ENCODE measurements at places on chromosomes 12 and 14.

DNA sequence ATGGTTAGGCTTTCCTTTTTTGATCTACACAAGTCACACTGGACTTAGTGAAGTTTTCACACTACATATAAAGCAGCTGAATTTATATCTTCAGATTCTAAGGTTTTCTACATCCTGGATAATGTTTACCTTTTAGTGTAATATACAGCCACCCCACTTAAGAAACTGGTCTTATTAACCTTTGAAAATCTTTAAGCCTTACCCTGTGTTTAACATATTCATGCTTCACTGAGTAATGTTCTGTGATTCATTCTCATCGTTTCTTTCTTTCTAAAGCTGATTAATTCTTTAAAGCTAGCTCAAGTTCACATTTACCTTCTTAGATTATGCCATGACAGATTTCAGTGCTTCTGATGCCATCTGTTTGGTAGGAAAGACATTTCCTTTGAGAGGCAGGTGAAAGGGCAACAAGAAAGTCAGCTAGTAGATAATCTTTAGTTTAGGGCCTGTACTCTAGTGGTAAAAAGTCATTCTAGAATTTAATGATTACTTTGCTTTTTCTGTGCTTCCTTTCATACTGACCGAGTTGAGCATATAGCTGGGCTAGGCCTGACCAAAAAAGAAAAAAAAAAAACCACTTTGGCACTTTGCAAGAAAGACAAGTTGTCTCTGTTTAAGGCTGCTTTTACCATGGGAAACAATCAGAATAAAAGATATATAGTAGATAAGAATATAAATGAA lies 690.9 kb upstream of the FBXO33 start:
- no peak for DNase-seq

GRCh38 chr12:25436206-25437030 lies 116.7 kb downstream of the LMNTD1 start:
- peak; percentile 64 for DNase-seq

- DNase-seq = peak; percentile 40
Observed at GRCh38 chr12:122980183-122981035, at the start of gene ARL6IP4. ARL6IP4 (plus strand) TSS chr12:122980681; CDS start chr12:122981140, 459 bp downstream.

DNA sequence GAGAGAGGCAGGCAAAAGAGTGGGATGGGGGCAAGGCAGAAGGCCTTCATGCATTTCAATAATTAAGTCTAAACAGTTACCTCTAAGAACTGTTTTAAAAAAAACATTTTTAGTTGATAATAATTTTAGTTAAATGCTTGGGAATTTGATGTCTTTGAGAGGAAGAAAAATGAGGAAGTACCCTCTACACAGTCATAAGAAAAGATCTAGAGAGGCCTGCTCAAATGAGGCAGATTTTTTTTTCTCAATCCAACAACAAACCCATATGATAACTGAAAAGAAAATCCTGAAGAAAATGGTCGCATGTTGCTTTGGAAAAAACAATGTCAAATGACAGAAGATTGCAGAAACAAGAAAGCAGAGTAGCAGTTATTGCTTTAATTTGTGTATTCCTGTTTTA lies 25.6 kb downstream of the SINHCAF start:
- DNase-seq = no peak

DNA sequence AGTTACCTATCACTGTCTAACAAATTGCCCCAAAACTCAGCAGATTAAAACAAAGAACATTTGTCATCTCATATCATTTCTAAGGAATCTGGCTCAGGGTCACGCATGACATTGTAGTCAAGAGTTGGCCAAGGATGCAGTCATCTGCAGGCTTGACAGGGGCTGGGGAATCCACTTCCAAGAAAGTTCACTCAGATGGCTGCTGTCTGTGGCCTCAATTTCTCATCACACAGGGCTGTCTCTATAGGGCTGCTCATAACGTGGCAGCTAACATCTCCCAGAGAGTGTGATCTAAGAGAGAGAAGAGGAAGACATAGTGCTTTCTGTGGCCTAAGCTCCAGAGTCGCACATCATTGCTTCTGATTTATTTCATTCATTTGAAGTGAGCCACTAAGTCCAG lies 17.0 kb upstream of the IL22 start:
- DNase-seq = no peak

GRCh38 chr12:84825149-84825548 lies 87.5 kb downstream of the SLC6A15 start:
- no peak for DNase-seq

DNA sequence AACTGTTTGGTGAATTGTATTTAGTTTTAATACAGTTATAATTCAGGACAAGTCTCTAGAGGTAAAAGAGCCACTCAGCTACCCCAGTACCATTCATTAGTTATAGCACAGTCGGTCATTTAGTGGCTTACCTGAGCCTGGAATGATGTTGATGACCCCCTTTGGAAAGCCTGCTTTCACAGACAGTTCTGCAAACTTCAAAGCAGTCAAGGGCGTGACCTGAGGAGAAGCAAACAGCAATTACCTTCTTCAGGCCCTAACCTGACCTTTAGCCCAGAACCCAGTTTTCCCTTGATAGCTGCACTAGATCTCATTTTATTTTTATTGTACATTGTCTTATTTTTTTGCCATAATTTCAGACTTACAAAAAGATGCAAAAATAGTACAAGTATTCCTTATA lies 43.8 kb downstream of the ALDH1L2 start:
- DNase-seq = no peak

DNA sequence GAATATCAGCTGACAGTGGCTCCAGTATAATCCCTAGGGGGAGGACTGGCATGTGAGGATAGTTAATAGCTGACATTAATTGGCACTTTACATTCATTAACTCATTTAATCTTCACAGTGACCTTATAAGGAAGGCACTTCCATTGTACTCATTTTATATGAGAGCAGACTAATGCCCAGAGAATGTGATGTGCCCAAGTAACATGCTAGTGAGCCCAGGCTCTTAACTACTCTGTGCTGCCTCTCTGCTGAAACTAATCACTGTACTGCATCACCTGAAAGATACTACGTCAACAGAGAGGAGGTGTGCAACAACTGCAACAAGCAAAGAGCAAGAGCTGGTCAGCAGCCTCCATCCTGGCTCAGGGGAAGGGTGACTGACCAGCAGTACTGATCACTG lies 40.1 kb downstream of the GALNT4 start:
- DNase-seq = no peak

DNA sequence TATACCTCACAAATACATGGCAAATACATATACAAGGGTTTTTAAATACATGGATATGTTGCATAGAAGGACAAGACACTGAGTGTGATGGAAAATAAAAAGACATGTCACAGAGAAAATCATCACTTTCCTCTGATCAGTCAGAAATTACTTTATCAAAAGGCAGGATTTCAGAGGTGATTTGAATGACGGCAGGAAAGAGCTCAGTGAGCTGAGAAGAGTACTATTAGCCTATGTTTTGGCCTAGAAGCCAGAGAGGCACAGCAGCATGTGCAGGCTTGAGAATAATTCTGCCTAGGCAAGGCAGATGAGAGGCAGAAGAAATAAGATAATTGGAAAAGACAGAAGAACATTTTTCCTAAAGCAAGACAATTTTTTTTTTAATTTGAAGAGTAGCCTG lies 94.9 kb downstream of the BCAT1 start:
- DNase-seq = no peak

DNA sequence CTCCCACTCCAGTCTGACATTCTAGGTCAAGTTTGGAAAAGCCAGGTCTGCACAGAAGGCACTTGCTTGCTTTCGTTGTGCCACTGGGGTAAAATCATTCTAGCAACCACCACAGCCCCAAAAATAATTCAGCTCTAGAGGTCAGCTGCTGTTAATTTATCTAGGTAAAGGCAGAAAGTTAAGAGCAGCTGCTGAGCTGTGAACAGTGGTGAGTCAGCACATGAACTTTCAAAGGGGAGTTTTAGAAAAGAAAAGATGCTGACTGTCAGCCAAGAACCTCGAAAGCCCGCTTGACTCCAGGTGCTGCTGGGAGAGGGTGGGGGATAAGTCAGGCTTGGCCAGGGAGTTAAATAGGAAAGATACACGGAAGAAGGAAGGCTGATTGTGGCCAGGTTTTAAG lies 12.7 kb downstream of the CCDC197 start:
- DNase-seq = peak; percentile 13

DNA sequence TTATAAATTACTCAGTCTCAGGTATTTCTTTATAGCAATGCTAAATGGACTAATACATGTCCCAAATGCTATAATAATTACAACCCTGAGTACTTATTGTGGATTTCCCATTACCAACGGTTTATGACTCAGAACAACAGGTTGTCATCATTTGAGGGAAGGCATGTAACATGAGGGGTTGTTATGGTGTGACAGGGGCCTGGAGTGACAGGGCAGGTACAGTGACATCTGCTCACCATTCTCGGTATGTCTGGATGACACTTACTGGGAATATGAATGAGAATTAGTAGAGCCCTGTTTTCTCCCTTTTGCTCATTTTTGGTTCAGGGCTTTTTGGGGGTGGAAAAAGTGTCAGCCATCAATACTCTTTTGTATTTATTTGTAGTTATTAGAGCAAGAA lies 36.2 kb upstream of the FERMT2 start:
- no peak for DNase-seq

GRCh38 chr12:82182601-82183190 lies 175.5 kb downstream of the CCDC59 start:
- DNase-seq = no peak

- DNase-seq = no peak
Observed at GRCh38 chr12:69835081-69835480, 10.1 kb downstream of the MYRFL start.

DNA sequence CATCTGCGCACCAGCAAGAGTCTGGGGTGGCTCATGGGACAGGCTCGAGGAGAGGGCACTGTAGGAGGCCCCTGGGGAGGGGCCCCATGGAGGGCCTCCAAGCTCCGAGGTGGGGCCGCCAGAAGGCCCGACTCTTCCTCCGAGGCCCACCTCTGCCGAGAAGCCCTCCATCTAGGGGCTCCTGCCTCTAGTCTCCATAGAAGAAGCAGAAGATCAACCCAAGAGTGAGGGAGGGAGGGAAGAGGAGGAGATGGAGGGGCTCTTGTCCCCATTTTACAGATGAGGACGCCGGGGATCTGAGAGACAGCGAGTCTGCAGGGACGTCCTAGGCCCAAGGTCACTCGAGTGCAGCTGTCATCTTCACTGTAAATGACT lies 41.2 kb downstream of the DIO3 start:
- no peak for DNase-seq

GRCh38 chr12:94743174-94743573 lies 92.8 kb upstream of the TMCC3 start:
- no peak for DNase-seq

GRCh38 chr12:70839544-70839943 lies 81.0 kb downstream of the PTPRR start:
- DNase-seq = no peak

DNA sequence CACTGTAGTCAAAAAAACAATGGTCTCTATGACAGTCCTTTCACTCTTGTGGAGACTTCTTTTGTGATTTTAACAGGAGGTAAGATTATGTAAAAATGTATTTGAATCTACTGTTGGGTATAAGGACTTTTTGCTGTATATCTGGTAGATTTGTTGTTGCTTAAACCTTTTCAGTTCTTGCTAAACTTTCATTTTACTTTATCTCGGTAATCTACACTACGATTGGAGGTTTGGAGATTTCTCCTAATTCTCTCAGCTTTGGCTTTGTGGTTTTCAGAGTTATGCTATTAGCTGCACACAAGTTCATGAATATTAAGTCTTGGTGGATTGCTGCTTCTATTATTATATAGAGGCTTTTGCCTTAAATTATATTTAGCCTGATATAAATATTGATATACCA lies 116.6 kb upstream of the HIF1A start:
- DNase-seq = peak; percentile 13

GRCh38 chr14:101948666-101949216 lies 15.6 kb upstream of the DYNC1H1 start:
- no peak for DNase-seq

DNA sequence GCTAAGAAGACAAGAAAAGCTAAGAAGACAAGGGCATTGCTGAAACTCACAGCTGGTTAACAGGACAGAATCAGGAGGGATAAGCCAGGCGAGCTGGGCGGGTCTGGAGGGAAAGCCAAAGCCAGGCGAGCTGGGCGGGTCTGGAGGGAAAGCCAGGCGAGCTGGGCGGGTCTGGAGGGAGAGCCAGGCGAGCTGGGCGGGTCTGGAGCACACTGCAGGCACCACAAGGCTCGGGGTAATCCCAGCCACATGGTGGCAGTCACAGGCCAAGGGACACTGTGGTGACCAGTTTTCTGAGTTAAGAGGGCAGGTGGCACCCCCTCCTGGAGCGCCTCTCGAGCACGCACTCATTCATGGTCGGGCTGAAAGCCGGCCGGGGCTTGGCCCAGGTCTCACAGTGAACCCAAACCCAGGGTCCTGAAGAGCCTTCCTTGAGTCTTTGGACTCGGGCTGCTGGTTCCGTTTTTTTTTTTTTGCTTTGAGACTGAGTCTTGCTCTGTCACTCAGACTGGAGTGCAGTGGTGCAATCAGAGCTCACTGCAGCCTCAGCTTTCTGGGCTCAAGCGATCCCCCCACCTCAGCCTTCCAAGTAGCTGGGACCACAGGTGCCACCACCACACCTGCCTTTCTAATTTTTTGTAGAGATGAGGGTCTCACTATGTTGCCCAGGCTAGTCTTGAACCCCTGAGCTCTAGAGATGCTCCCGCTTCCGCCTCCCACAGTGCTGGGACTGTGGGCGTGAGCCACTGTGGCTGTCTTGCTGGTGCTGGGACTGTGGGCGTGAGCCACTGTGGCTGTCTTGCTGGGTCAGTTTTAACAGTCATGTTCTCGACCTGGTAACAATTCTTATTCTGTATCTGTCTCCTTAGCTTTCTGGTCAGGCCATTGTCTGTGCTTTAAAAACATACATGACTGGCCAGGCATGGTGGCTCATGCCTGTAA lies 40.2 kb downstream of the HSP90AA1 start:
- DNase-seq = no peak

DNA sequence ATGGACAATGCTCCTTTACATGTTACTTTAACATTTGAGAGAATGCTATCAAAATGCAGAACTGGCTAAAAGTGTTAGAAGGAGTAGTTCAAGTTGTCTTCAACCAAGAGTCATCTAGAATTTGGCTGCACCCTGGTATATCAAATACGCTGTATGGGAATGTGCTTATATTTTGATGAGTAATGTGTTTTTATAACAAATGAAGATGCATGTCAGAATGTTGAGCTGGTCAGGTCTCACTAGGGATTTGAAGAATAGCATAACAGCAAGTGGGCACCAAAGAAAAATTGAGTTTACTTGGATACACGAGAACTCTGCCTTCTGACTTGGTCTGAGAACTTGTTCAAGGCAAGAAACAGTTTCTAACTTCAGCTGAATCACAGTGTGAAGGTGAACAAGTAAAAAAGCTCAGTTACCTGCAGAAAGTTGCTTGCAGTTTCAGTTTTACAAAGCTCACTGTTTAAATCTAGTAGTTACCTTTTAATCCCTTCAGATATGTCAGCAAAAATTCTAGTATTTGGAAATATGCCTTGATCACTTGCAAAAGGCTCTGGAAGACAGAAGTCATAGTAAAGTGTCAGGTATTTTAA lies 82.3 kb downstream of the PDE3A start:
- no peak for DNase-seq

Measured in CD4-positive, alpha-beta T cell treated with Interleukin-4 for 4 hours (primary cell).